Mammary epithelial cell (primary cell): ENCODE measurements at places on chromosomes 6 and 20. TPM values are rescaled to one million over a fixed set of nuclear protein-coding genes. Genes with fewer than 3 reads are reported as not detected.

TFAP2B gene
- 2.0 TPM for total RNA-seq

PRL gene
- total RNA-seq: not detected

SLCO4A1 gene
- 0.33 and 0.40 TPM in 2 replicates for total RNA-seq

KIF16B gene
- 12.2 and 13.8 TPM in 2 replicates for total RNA-seq

GSTA4 gene
- 12.2 TPM for total RNA-seq

SOX18 gene
- 0.16 TPM in 1 of 2 replicates, not detected in the other for total RNA-seq

CDH26 gene
- 0.66 and 0.80 TPM in 2 replicates for total RNA-seq

CLPSL1 gene
- total RNA-seq: not detected

PNLDC1 gene
- total RNA-seq: 0.33 TPM

MYCT1 gene
- total RNA-seq: not detected

C6orf141 gene
- 39.8 and 73.7 TPM in 2 replicates for total RNA-seq

- no peak for DNase-seq
Measured at GRCh38 chr6:43219119-43219518, 10.2 kb downstream of the DNPH1 start.

GRCh38 chr20:43750774-43751166 lies 24.0 kb upstream of the GTSF1L start:
- no peak for DNase-seq

- DNase-seq: no peak
Measured at GRCh38 chr6:54198134-54198533, 86.9 kb downstream of the MLIP start.

- DNase-seq: no peak
Measured at GRCh38 chr6:69888482-69889233, 22.3 kb downstream of the COL19A1 start.

GRCh38 chr6:15044146-15044882 lies 201.6 kb upstream of the JARID2 start:
- no peak for DNase-seq

- no peak for DNase-seq
Measured at GRCh38 chr6:45541934-45542333, 164.2 kb upstream of the SUPT3H start.

GRCh38 chr6:30761791-30762429 lies 17.6 kb upstream of the IER3 start:
- DNase-seq: no peak

DNA sequence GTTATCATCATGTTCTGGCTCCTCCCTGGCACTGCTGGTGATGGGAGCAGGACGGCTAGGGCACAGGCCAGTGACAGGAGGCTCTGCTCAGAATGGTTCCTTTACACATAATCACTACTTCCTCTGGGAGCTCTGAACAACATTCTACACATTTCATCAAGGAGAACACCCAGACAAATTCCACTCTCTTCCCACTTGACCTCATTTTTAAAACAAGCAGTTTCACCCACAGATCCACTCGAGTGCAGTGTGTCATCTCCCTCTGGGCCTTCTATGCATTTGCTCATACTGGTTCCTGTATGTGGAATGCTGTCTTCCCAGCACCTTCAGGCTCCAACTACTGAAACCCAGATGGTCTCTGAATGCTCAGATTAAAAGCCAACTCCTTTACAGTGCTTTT lies 84.8 kb downstream of the ELOVL5 start:
- DNase-seq: no peak

GRCh38 chr6:122751326-122751725 lies 28.2 kb upstream of the FABP7 start:
- no peak for DNase-seq

GRCh38 chr6:113562248-113562647 lies 294.9 kb upstream of the MARCKS start:
- DNase-seq: no peak

- peak; percentile 29 for DNase-seq
Measured at GRCh38 chr6:170222498-170223471, 68.1 kb downstream of the DLL1 start.

DNA sequence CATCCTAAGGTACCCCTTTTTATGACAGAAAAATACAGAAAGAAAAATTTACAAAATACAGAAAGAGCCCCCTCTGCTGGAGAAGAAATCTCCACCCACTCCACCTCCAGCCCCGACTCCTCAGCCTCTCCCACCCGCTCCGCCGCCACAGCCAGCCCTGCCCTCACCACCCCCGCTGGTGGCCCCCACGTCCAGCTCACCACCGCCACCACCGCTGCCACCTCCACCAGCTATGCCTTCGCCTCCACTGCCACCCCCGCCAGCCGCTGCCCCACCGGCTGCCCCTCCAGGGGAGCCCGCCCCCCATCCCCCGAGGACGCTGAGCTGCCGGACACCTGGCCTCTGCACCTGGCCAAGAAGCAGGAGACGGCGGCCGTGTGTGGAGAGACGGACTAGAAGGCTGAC lies 17.7 kb downstream of the WFDC2 start:
- no peak for DNase-seq

DNA sequence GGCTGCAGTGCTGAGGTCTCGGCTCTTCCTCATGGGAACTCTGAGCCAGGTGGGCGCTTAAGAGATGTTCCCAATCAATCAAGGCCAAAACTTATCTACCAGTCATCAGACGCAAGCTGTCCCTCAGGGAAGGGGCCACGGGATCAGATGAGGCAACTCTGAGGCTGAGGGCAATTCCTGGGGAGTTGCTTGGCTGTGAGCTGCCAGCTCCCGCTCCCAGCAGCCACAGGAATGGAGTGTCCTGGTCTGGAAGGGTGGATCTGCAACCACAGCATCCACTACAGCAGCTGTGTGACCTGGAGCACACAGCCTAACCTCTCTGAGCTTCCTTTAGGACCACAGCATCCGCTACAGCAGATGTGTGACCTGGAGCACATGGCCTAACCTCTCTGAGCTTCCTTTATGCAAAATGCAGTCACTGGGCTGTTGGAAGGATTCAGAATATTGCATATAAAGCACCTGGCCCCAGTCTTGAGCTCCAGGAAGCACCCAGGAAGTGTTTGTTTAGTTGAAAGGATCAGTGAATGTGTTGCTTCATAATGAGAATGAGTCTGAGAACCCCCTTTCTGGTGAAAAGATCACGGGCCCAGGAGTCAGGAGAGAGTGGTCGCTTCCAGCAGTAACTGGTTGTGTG lies 60.9 kb downstream of the TFAP2C start:
- peak; percentile 53 for DNase-seq

DNA sequence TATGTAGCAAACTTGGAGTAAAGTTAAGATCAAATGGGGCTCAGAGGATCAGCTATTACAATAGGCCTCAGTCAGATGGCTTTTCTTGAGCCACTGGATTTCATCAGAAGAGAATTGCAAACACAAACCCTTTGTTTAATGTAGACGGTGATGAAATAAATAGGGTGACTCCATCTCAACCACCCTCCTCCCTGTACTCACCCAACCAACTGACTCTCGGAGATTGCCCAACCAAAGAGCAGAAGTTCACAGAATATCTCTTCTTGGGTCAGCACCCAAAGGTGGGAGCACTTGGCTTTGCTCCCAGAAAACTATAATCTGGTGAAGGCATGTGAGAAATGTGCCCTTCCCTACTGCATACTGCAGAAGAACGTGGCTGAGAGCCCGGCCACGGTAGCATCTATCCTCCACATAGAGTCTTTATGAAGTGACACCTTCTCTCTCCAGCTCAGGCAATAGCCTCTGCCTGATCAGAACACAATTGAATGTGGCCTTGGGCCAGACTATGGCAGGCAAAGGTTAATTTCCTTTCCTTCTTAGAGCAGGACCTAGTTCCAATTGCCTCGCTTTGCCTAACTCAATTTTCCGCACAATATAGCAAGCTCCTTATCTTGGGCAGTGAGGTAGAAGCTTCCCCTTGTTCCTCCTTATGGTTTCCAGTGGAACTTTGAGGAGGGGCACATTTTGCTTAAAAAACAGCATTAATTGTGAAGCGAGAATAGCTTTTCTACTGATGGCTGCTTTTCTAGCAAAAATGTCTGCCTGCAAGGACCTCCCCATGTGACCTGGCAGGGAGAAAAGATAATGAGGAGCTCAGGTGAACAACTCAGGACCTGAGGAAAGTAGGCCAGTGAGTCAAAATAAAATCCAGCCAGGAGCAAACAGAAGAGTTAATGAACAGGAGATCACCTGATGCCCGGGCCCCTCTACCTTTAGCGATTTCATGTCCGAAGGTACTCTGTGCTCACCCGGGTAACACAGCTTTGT lies 79.4 kb downstream of the GFOD1 start:
- peak; percentile 99 for DNase-seq

- no peak for DNase-seq
Measured at GRCh38 chr6:140830666-140831065, 1302.1 kb upstream of the GJE1 start.

GRCh38 chr6:88804701-88805100 lies 158.7 kb downstream of the RNGTT start:
- DNase-seq: no peak

GRCh38 chr6:42368181-42368580 lies 83.5 kb downstream of the TRERF1 start:
- DNase-seq: no peak

GRCh38 chr6:166456395-166457156 lies 73.8 kb upstream of the MPC1 start:
- no peak for DNase-seq

DNA sequence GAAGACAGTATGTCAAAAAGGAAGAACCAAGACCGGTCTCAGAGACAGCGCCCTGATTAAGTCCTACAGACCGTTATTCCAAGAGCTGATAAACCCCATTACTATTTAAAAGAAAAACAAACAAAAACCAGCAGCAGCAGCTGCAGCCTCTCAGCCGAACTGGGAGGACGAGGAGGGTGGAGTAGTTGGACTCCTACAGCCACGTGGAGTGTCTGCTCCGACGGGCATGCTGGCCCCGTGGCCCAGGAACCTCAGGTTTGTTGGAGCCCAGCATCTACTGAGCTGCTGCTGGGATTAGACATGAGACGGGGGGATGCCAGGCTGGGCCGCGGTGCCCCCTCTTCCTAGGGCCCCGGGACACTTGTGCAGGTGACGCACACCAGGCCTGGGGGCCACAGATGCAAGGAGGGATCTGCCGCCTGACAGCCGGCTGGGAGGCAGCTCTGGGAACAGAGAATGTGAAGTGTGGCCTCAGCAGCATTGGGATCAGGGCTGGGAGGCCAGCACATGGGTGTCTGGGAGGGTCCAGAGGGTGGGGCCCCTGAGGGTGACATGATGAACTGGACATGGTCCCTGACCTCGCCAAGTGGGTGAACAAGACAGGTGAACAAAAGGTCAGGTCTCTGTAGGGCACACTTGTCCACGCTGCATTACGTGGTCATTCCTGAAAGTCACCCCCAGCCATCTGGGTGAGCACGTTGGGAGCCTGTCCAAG lies 2.9 kb upstream of the ZBTB46 start:
- DNase-seq: no peak

DNA sequence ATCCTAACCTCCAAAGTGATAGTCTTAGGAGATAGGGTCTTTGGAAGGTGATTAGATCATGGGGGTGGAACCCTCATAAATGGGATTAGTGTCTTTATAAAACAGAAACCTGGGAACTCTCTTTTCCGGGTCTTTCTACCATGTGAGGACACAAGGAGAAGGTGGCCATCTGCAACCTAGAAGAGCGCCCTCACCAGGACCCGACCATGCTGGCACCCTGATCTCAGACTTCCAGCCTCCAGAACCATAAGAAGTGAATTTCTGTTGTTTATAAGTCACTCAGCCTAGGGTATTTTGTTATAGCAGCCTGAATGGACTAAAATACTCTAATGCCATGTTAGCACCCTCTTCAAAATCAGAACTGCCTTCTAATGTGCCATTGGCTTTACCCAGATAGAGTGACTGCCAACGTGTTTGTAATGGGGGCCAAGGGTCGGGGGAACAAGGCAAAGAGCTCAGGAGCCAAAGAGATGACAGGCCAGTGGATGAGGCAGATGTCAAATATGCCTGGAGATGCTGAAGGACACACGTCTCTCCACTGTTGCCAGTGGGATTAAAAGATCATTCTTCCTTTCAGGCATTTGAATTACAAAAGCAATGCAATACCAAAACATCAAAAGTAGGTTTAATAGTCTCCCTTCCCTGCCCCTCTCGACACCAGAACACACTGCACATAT lies 21.0 kb downstream of the TUBB2B start:
- DNase-seq: no peak

DNA sequence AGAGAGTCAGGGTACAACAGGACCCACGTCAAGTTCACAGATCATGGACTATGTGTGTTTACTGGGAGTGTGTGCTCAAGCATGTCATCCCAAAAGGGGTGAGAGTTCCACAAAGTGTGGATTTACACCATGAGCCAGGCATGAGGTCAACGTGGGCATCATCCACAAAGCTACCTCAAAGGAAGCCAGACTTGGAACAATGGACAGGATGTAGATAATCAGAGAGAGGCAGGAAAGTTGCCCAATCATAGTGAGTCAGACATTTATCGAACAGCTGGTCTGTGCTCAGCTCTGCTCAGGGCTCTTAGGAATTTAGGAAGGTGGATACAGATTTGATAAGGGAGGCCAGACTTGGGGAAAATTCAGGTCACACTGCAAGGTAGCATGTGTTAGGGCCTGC lies 317.2 kb upstream of the CDYL start:
- peak; percentile 72 for DNase-seq

- DNase-seq: peak; percentile 24
Measured at GRCh38 chr6:73566954-73567591, 46.2 kb upstream of the EEF1A1 start.

GRCh38 chr6:52514514-52514913 lies 62.3 kb downstream of the TRAM2 start:
- DNase-seq: peak; percentile 62

- no peak for DNase-seq
Measured at GRCh38 chr20:12924126-12924525, 84.6 kb upstream of the SPTLC3 start.

DNA sequence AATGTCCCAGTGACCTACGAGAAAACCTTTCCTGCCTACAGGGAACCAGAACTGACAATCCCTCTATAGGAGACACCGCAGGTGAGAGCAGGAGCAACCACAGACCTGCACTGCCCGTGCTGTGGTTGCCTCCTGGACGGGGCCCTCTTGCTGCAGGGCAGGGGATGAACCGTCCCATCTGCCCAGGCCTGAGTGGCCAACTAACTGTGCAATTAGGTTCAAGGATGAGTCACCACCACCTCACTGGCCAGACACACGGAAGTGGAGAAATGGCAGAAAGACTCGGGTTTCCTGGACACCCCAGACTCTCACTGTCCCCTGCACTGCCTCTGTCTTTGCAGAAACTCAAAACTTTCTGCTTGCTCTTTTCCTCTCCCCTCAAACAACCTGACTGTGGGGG lies 13.8 kb upstream of the HLA-G start:
- peak; percentile 86 for DNase-seq

GRCh38 chr6:155349129-155349528 lies 34.8 kb upstream of the TFB1M start:
- DNase-seq: no peak

- no peak for DNase-seq
Measured at GRCh38 chr20:49909499-49910339, 5.6 kb downstream of the SPATA2 start.

DNA sequence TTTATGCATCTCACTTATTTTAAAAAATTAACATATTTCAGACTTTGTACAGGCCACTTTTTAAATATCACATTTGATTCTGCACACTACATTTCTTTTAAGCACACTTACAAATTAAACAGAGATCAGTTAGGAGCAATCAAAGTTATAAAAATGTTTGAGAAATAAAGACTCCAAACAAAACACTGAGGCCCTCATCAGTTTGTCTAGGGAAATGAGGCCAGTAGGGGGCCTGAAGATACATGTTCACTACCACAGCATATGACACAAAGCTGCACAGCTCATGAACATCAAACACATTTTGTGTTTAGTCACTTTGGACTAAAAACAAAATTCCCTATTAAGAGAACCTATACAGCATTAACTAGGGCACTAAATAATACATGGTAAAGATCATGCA lies 180.5 kb downstream of the PDE7B start:
- DNase-seq: no peak

GRCh38 chr20:49287555-49288249 lies 9.8 kb upstream of the ZNFX1 start:
- DNase-seq: no peak
